ENCODE measurements at places on chromosomes 7 and 10.

DNA sequence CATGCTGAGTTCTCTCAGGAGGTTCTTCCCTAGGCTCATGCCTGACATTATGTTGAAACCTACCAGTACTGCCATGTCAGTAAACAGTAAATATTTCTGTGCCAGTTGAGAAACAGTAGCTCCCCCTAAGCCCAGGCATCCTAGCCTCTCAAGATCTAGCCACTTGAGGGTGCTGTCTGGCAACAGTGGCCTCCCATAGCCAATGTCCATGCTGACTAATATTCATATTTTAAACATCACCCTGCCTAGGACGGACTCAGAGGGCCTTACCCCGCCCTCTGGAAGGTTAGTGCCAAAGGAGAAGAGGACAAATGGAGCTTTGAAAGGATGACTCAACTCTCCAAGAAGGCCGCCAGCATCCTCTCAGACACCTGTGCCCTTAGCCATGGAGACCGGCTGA, 7.7 kb downstream of the ACSM6 start:
- DNase-seq, result no peak

DNA sequence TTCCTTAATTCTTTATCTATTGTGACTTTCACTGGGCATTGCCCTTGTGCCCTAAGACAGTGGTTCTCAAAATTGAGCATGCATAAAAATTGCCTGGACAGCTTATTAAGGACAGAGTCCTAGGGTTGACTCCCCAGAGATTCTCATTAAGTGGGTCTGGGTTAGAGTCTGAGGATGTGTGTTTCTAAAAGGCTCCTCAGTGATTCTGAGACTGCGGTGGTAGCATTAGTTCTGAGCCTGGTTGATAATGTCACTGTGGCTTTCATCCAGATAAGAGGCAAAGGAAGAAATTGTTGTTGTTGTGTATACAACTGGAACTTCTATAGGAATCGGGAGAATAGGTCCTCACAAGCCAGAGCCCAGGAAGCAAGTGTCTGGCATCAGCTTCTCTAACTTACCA, 1.3 kb downstream of the IFIT2 start:
- DNase-seq, result no peak

GRCh38 chr10:22344249-22344648, 1.0 kb upstream of the SPAG6 start:
- DNase-seq, result no peak

GRCh38 chr7:11170863-11171568, 197.3 kb downstream of the PHF14 start:
- DNase-seq, result no peak

- DNase-seq, result no peak
Observed at GRCh38 chr7:47908720-47909119, 39.5 kb downstream of the PKD1L1 start.

Data from stimulated activated CD8-positive, alpha-beta memory T cell treated with anti-CD3 and anti-CD28 coated beads, Interleukin-4, amount 100 ng/mL, for 48 hours (primary cell).